ENCODE measurements at places on chromosomes 6 and 20. TPM values are rescaled to one million over a fixed set of nuclear protein-coding genes. Genes with fewer than 3 reads are reported as not detected.
A peak's percentile ranks its signal among the peaks of the same experiment; 100 is the strongest.

DNA sequence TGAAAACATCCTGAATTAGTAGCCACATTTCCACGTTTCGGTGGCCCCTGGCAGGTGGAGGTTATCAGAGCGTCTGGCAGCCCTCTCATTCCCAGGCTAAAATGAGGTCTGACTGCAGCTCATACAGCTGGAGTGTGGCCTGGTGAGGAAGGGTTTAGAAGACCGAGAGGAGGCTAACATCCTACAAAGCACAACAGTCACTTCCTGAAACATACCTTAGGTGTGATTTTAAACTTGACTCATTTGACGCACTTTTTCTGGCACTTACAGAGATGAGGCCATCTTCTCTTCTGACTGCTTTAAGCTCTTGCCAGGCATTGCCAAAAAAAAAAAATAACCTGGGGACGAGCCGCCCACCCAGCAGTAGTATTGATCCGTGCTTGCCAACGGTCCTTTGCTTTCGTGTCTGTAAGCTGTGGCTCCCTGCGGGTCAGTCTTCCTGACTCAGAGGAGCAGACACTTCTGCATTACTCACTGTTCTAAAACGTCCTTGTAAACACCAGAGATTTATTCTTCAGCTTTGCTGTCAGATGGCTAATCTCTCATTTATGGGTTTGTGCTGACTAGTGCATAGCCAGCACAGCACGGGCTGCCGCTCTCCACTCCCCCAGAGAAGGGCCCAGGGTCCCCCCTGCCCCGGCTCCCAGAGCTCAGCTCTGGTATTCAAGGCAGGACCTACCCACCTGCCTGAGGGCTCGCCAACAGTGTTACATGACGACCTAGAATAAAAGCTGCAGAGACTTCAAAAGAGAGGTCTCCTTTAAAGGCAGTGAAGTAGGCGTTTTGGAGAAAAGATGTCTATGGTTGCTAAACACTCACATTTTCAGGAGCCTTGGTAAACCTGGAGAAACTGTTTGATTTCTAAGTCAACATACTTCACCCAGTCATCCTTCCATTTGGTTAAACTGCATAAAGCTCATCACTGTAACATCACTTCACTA is 78.5 kb upstream of the FRMD1 start:
- no peak for DNase-seq

GRCh38 chr6:106856227-106856874 is 118.2 kb downstream of the CD24 start:
- DNase-seq, result no peak

Gene ALDH8A1
- total RNA-seq, result 0.55 TPM

GRCh38 chr6:167164261-167164660 is 6.5 kb upstream of the GPR31 start:
- DNase-seq, result no peak

- DNase-seq, result no peak
These were observed 54.6 kb upstream of the PIM1 start for GRCh38 chr6:37115236-37115895.

Gene HS3ST5
- total RNA-seq, result not detected

Gene MUC22
- total RNA-seq, result not detected

GRCh38 chr6:156191895-156192294 is 585.3 kb upstream of the ARID1B start:
- DNase-seq, result no peak

- no peak for DNase-seq
These were observed 29.6 kb downstream of the BACH2 start for GRCh38 chr6:90266905-90267621.

DNA sequence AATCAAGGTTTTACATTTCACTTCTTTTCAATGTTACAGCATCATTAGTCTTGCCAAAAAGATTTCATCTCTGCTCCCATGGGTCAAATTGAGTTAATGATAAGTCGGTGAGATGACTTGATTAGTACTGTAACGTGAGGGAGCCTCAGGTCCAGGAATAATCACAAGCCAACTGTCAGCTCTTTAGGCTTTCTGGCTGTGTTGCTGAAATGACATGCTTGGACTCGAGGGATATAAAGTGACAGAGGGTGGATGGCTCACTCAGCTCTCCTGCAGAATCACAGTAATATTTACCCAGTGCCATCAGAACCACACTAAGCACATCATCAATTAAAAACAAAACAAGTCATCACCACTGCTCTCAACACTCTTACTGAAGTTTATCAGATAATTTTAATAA is 196.2 kb upstream of the THEMIS start:
- no peak for DNase-seq

- DNase-seq, result peak; percentile 80
These were observed 1.9 kb downstream of the RRBP1 start for GRCh38 chr20:17679941-17680835.

GRCh38 chr6:137043710-137044365 is 927 bp downstream of the IL20RA start:
- no peak for DNase-seq

DNA sequence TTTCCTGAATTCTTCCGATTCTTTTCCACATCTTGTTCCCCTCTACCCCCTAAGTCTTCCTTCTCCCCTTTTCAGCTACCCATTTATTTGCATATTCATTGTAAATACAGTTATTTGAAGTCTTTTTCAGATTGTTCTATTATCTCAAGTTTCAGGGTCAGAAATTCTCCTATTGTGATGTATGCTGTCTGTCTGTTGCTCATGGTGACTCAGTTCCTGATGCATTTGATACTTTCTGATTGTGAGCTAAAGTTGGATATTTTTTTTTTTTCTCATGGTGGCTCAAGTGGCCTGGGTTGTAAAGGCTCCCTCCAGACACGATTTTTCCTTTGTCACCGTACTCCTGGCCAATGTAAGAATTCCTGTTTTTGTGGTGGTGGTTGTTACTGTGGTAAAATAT is 4.9 kb upstream of the PI16 start:
- no peak for DNase-seq

Gene HLA-DRA
- 159 TPM for total RNA-seq

DNA sequence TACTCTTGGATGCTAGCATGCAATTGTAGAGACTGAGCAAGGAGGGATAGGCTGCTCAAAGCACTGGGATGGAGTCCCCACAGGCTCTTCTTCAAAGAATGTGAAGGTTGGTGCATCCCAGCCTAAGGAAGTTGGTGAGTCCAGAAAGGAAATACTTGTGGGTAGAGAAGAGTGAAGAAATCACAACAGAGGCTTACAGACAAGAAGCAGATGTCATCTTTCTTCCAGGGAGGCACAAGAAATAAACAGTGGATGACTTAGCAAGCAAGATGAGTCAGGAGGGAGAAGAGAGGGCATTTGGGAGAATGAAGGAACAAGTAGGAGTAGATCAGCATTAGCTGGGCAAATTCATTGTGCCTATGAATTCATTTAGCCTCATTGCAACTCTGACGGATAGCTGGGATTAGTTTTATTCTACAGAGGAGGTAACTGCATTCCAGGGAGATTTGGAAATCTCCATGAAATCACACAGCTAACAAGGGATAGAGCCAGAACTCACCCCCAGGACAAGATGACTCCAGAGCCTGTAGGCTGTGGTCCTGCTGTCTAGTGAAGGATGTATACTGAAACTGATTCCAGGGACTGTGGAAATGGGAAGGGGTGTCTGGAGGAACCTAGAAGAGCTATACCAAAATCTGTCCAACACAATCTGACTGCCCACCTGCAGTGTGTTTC is 125.8 kb upstream of the SPTLC3 start:
- no peak for DNase-seq

Gene PHACTR1
- 1.5 TPM for total RNA-seq

Gene SCRT2
- not detected for total RNA-seq

Gene TCF21
- total RNA-seq, result 2.3 TPM
